ENCODE measurements at places on chromosomes 5 and 9.
A peak's percentile ranks its signal among the peaks of the same experiment; 100 is the strongest.

GRCh38 chr9:79621916-79622575 lies 50.3 kb downstream of the TLE4 start:
- DNase-seq, result no peak

- DNase-seq, result no peak
Observed at GRCh38 chr9:16642421-16643109, 227.9 kb downstream of the BNC2 start.

GRCh38 chr5:158899792-158900191 lies 199.9 kb downstream of the EBF1 start:
- peak; percentile 84 for DNase-seq

DNA sequence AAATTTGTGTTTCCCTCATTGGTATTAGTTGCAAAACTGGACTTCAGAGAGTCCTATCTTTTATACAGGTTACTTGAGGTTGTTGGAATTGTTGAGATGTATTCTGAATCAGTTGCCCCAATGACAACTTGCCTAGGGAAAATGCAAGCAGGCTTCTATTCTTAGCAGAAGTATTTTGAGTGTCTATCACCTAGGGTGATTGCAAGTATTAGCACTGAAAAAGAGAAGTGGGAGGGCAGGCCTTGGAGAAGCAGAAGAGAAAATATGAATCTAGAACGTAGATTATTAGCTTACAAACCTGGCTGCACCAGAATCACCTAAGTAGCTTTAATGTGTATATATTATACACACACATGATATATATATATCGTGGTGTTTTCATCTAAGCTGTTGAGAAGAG lies 43.2 kb downstream of the ADAMTS12 start:
- no peak for DNase-seq

DNA sequence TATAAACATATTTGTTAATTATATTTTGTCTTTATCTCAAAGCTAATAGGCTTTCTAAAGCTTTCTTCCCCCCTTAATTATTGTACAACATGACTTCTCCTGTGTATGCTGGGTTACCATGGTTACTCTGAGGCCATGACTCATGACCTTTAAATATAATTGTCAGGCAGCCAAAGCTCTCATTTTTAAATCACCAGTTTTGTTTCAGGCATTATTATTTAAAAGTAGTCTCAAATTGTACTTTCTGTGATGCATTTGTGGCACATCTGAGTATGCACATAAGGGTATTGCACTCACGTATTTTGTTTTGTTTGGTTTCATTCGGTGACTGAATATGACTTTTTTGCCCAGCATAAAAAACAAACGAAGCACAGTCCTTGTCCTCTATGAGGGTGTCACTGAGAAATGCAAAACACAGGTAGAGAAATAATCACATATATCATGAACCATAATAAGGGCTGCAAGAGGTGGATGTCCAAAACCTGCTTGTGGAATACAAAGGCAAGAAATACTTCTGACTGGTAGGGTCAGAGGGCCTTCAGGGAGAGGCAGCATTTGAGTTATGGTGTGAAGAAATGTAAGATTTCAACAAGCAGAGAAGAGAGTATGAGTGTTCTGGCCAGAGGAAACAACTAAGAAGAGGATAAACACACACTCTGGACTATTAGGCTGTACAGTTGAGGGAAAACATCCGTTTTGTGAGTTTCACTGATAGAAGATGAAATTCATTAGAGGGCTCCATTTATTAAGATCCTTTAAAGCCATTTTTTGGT lies 2.1 kb downstream of the CCDC192 start:
- DNase-seq, result no peak

- DNase-seq, result no peak
Observed at GRCh38 chr9:116939614-116940013, 252.5 kb downstream of the TRIM32 start.

DNA sequence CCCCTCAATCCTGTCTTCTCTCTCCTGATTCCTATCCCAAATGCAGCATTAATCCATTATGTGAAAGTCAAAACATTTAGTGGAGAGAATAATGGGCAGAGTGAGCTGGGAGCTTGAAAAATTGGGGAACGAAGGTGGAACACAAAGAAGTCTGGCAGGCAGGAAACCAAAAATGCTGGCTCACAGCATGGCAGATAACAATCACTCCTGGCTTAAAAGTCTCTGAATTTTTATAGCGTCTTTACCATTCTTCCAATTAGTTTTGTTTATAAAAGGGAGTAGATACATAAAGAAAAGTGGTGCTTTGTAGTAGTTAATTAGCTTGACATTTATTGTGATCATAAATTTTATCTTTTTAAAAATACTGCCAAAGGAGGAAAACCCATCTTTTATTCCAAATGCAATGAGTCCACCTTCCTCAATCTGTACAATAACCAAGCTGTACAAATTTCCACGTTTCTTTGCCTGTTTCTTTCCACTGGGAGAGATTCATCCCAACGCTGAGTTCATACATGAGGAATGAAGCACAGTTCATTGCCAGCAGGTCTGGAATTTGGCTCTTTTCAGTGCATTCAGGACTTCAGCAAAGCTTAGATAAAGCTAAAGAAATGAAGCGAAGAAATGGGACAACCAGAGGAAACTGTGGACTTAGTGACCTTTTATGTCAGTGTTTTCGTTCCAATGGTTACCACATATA lies 174.7 kb downstream of the HMHB1 start:
- DNase-seq, result no peak
